CD4-positive, alpha-beta T cell treated with Interleukin-12 subunit alpha and Interleukin-12 subunit beta, for 1 hour (primary cell): ENCODE measurements at places on chromosomes 2 and 18.

DNA sequence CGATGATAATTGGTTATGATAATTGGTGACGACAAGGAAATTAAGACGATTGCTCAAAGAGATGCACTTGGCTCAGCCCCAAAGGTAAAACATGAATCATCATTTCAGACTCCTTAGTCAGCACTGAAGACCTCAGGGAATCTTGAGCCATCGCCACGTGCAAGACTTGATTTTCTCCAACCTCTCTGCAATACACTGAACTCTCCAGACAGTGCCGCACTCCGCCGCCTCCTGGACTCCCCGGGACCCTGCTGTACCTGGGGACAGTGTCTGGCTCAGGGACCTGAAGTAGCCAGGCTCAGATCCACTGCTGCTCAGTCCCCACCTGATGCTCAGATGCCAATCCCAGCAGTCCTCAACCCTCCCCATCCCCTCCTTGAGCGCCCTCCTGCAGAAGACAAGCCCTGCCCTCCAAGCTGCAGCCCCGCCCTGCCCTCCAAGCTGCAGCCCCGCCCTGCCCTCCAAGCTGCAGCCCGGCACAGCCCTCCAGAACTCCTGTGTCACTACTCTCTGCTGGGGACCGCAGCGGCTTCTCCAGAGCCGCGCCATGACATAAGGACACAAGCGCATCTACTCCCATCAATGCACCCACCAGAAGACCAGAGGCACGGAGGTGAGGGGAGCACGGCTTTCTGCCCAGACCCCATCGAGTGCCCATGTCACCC lies 1.1 kb downstream of the TMEM18 start:
- DNase-seq = peak; percentile 31

- no peak for DNase-seq
Observed at GRCh38 chr18:9081940-9082339, 20.6 kb upstream of the NDUFV2 start.

DNA sequence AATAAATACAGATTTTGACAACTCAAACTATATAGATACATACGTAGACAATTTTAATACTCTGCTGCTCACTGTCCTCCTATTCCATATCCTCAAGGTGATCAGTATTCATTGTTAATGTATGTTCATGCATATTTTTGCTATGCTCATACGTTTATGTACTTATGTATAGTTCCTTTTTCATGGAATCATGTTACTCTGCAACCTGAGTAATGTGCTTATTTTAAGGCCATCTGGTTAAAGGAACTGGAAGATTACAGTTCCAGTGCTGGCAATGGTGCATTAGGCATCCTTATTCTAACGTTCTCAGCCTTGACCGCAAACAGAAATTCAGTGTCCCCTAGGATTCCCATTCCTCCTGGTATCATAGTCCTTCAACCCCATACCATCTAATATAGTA lies 385.0 kb upstream of the TNP1 start:
- DNase-seq = no peak

GRCh38 chr2:11080253-11081115 lies 74.8 kb upstream of the SLC66A3 start:
- DNase-seq = no peak

DNA sequence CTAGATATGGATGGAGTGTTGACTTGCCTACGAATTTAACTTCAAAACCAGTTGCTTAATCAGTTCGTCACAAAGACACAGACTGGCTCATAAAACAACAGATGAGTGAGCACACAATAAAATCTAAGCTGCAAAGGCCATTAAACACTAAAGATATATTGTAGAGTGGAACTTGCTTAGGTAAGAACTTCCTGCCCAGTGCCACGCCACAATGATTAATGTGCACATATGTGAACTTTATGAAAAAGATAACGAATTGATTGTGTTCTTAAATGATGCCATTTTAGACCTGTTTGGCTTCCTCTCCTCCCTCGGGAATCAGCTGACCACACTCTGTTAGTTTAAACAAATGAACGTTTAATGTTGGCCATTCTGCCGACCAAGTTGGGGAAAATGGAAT lies 2031.3 kb upstream of the CELF4 start:
- DNase-seq = no peak

- DNase-seq = no peak
Observed at GRCh38 chr2:120873958-120874887, 138.6 kb downstream of the GLI2 start.

DNA sequence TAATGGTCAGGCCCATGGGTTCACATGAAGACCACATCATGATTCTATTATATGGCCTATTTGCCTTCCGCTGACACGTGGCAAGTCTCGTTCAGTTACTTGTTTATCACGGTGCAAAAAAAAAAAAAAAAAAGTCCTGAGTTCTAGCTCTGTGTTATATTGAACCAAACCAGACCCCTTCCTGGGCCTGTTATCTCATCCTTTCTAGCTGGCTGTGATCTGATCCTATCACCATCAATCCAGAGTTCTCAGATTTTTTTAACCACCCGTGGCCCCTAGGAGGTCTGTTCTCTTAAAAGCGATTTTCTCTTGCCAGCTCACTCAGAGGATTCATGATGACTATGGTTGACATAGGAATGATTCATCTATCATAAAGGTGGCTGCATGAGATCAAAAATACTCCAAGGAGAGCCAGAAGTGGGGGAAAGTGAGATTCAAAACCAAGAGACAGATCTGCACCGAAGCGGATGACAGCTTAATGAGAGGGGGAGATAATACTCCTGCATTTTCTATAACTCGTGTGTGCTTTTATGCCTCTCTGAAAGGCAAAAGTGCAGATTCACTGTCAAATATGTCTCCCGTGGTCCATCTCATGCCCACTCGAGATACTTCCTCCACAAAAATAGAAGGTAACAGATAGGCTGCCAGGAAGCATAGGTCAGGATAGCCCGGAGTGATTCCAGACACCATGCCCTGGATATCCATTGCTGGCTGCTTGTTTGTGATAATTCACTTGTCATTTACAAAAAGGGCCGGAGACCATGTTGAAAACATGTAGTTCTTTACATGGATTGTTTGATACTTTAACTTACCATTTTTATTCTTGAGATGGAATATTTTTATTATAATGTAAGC lies 505.7 kb upstream of the KLHL29 start:
- DNase-seq = no peak

DNA sequence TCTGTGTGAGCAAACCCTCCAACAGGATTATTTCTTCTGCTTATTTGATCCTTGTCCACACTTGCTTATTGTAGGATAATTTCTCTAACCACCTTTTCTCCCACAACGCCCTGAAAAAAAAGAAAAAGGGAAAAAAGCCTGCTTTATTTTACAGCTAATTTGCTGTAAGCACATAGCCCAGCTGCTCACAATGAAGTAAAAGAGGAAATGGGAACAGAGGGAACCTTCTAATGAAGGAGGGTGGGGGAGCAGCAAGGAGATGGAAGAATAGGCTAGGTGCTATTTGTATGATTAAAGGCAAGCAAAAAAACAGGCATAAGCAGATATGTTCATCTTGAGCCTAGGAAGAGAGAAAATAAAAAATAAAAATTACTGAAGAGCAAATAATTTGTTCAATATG lies 331.6 kb downstream of the TXNL1 start:
- no peak for DNase-seq

DNA sequence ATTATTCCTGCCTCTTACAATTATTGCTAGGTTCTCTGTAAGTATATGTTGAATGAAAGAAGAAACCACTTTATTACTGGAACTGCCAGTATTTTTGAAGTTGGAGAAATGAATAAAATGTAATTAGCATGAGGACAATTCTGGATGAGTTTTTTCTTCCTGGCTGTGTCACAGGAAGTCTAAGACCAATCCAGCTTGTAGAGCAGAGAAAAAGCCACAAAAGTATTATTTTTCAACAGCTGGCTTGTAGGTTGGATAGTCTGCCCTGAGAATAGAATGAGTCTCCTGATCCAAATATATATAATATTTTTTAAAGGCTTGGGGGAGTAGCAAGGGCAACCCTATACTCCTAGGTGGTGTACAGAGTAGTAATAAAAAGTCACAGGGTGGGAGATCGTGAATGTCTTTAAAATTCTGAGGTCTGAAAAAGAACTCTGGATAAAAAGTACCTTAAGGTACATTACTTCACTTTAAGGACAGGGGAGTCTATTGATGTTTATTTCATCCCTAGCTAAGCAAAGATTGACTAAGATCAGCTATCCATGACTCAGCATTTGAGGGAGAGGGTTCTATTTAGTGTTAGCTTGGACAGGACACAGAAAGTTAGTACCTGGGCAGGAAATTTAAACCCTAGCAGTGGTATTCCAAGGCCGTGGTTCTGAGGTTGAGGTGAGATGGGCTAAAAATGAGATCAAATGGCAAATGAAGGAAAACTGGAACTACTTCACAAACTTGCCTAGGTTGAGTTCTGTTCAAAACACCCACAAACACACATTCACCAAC lies 31.7 kb downstream of the SLC40A1 start:
- no peak for DNase-seq

GRCh38 chr2:241036964-241037421 lies 38.6 kb downstream of the SNED1 start:
- DNase-seq = no peak

DNA sequence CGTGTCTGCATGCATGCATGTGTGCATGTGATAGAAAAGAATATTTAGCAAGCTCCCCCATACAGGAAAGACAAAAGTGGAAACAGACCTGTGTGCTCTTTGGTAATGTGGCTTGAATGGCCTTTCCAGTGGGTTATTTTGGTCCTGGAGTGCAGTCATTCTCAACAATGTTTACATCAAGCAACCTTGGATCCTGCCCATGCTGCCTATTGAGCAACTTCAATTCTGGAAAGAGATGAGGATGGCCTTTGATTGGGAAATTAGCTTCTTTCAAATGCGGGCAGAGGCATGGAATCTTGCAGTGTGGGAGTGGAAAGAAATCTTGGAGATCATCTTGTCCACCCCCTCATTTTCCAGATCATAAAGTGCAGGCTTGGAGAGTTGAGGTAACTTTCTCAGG lies 87.2 kb upstream of the SMAD2 start:
- DNase-seq = no peak
